ENCODE measurements at places on chromosomes 5 and 9. TPM values are rescaled to one million over a fixed set of nuclear protein-coding genes. Genes with fewer than 3 reads are reported as not detected.
A peak's percentile ranks its signal among the peaks of the same experiment; 100 is the strongest.

GRCh38 chr5:60997721-60998120 lies 52.7 kb downstream of the NDUFAF2 start:
- H3K27ac ChIP-seq: no peak overlapping the region
- H3K4me3 ChIP-seq: no peak overlapping the region
- no peaks in the 10 kb centered on the region for H3K4me1 ChIP-seq
- DNase-seq: no peak
- H3K36me3 ChIP-seq: peaks cover 5% of the 10 kb centered on the region
- no peaks in the 10 kb centered on the region for H3K27me3 ChIP-seq

DNA sequence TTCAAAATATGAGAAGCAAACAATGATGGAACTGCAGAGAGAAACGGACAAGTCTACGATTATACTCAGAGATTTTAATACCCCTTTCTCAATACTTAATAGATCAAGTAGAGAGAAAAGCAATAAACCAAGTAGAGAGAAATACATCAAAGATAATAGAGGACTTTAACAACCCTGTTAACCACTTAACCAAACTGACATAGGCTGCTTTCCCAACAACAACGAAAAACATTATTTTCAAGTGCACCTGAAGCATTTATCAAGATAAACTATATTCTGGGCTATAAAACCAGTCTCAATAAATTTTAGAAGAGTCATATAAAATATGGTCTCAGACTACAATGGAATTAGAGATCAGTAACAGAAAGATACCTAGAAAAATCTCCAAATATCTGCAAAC lies 67.4 kb downstream of the GNAQ start:
- no peak overlapping the region for H3K27ac ChIP-seq
- DNase-seq: no peak
- no peaks in the 10 kb centered on the region for H3K4me1 ChIP-seq
- H3K4me3 ChIP-seq: no peak overlapping the region

DNA sequence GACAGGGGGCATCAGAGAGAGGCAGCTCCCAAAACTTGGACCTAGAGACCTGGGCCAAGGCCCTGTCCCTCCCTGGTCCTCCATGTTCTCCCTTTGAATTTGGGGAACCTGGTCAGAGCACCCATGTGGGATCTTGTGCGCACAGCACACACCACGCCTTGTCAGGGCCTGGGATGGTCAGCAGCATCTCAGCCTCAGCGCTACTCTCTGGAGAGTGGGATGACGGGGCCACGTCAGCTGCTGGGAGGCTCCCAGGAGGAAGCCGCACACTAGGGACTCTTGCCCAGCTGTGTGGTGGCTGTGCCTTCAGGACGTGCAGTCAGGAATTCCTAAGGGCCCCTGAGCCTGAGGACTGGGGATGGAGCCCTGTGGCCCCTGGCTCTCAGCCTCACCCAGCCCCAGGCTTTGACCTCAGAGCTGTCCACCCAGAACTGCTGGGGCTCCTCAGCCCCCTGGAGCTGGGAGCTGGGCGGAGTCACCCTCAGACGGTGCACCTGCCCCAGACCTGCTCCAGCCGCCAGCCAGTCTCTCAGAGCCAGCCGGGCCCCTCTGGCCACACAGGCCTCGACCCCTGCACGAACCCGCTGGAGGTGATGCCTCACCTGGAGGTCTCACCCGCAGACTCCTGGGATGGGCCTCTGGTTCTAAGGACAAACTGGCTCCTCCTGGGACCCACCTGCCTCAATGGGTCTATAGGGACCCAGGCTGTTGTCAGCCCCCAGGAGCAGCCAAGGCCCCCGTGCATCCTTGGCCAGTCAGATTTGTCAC lies 38.3 kb upstream of the EGFL7 start:
- DNase-seq: no peak
- H3K27ac ChIP-seq: no peak overlapping the region
- H3K36me3 ChIP-seq: no peaks in the 10 kb centered on the region
- H3K27me3 ChIP-seq: peaks cover 3% of the 10 kb centered on the region

- no peak overlapping the region for H3K27ac ChIP-seq
- no peak overlapping the region for H3K4me3 ChIP-seq
- DNase-seq: no peak
- H3K36me3 ChIP-seq: no peaks in the 10 kb centered on the region
- no peaks in the 10 kb centered on the region for H3K4me1 ChIP-seq
Measured at GRCh38 chr5:95075111-95075510, 209.8 kb downstream of the MCTP1 start.

DNA sequence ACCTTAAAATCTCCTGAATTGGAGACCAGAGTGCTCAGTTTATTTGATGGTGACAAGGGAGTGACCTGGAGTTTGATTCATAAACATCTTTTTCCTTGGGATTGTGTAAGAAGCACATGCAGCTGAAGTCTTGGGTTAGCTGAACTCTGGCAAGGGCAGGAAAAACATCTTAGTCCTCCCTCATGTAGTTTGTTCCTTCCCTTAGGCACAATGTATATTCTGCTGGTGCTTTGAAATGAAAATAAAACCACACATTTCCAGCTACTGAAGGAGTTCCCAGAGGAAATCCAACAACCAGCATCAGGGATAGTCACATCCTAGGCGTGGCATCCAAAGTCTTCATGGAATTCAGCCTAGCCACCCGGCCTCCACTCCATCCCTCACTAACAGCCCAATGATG lies 95.2 kb upstream of the PAPPA start:
- H3K27ac ChIP-seq: no peak overlapping the region
- H3K27me3 ChIP-seq: no peaks in the 10 kb centered on the region
- H3K4me1 ChIP-seq: no peaks in the 10 kb centered on the region
- H3K4me3 ChIP-seq: no peak overlapping the region

- peak overlapping the region; percentile 90 for H3K27ac ChIP-seq
- peaks cover 36% of the 10 kb centered on the region for H3K36me3 ChIP-seq
- DNase-seq: peak; percentile 40
- peak overlapping the region; percentile 51 for H3K4me3 ChIP-seq
Measured at GRCh38 chr5:137695651-137696428, 40.0 kb downstream of the KLHL3 start.

DNA sequence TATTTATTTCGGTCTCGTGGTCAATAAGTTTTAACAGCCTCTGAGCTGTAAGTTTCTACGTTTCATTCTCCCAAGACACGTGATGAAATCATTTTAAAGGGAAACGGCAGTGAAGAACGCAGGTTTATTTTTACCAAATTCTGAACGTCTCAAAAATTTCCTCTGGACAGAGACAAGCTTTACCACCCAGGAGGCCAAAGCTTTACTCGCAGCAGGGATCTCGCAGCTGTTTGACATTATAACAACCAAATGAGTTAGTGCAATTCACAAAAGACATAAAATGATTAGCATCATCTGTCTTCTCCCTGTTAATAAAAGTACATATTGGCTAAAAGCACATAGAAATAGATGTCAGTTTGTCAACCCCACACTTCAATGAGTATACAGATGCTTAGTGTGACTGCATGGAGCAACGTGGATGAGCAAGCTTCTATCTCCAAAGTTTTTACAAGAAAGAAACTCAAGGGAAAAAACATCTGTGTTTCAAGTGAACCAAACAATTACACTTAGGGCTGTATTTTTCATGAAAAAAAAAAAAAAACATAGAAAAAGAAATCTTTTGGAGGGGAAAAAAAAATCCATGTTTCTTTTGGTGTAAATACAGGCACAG lies 2.5 kb downstream of the SEMA5A start:
- no peak overlapping the region for H3K4me3 ChIP-seq
- no peak for DNase-seq
- H3K4me1 ChIP-seq: peaks cover 2% of the 10 kb centered on the region
- no peak overlapping the region for H3K27ac ChIP-seq
- peaks cover 15% of the 10 kb centered on the region for H3K27me3 ChIP-seq

DNA sequence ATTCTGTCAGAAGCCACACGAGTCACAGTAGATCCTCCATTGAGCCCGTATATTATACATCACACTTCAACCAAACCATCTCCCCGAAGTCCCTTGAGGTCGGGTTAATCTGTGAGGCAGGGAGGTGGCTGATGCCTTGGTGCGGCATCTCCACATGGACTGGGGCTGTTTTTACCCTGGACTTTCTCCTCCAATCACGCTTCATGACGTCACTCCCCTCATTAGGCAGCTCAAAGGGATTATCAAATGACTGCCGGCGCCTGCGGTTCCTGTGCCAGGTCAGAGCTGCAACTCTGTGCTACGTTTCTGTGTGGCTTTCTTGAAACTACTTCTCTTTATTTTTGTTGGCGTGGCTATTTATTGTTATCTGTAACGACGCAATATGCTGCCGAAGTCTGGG lies 53.7 kb downstream of the TMOD1 start:
- no peak overlapping the region for H3K4me3 ChIP-seq
- no peak for DNase-seq
- no peaks in the 10 kb centered on the region for H3K36me3 ChIP-seq
- no peak overlapping the region for H3K27ac ChIP-seq
- H3K27me3 ChIP-seq: peaks cover 24% of the 10 kb centered on the region

GRCh38 chr9:120402741-120403542 lies 177.0 kb downstream of the CDK5RAP2 start:
- H3K36me3 ChIP-seq: peaks cover 60% of the 10 kb centered on the region
- no peaks in the 10 kb centered on the region for H3K27me3 ChIP-seq
- H3K4me1 ChIP-seq: peaks cover 4% of the 10 kb centered on the region
- peak overlapping the region; percentile 1 for H3K27ac ChIP-seq

DNA sequence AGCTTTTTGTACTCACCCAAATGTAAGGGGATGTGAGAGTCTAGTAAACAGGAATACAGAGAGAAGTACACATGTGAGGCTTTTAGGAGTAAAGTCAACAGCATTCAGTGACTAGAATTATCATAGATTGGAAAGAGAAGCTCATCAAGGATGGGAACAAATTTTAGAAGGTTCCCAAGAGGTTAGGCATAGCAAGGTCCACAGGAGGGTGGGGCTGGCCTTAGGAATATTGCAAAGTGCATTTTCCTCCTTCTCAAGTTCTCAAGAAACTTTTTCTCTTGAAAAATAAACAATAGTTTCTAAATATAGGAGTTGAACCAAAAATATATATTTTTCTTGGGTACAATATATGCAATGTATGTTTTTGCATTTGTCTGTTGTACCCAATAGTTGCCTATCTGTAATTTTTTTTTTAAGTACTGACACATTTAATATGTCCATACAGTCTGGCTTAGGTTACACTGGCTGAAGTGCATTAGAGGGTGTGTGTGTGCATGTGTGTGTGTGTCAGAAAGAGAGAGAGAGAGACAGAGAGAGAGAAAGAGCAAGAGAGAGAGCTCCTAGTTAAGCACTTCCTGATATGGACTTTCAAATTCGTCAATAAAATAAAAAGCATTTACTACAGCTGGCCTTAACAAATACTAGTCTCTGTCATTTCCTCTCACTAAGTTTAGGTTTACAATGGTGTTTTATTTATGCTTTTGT lies 62.2 kb downstream of the SNX18 start:
- DNase-seq: no peak
- H3K4me1 ChIP-seq: peaks cover 14% of the 10 kb centered on the region
- no peak overlapping the region for H3K4me3 ChIP-seq
- peaks cover 9% of the 10 kb centered on the region for H3K27me3 ChIP-seq
- H3K27ac ChIP-seq: no peak overlapping the region

The SCGB3A1 gene
- total RNA-seq: not detected

The PTCH1 gene
- 5.0 TPM for total RNA-seq

The CHD1 gene
- total RNA-seq: 44.5 TPM

The ARHGEF28 gene
- not detected for total RNA-seq

The IL33 gene
- total RNA-seq: not detected

The GAPT gene
- not detected for total RNA-seq

The RLN1 gene
- 1.5 TPM for total RNA-seq

Data from activated CD8-positive, alpha-beta T cell treated with anti-CD3 and anti-CD28 coated beads, Interleukin-2, amount 10 ng/mL, durations not matched to agents 7 days and 5 days (primary cell).